ENCODE measurements at places on chromosomes 6 and 20.

DNA sequence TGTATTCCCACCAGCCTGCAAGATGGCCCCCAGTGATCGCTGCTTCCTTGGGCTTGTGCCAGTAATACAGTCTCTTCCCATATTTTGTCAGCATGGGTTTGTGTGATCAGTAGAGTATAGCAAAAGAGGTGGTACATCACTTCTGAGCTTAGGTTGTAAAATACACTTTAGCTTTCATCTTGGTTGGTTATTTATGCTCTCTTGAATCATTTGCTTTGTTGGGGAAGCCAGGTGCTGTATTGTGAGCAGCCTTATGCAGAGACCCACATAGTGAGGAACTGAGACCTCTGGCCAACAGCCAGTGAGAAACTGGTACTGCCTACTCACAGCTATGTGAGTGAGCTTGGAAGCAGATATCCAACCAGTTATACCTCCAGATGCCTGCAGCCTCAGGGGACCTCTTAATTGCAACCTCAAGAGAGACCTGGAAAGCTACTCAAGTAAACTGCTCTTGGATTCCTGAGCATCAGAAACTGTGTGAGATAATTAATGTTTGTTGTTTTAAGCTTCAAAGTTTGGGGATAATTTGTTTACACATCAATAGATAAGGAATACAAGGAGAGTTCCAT, 229.3 kb downstream of the FARS2 start:
- no peak for DNase-seq

GRCh38 chr6:134738211-134738885, 211.6 kb downstream of the ALDH8A1 start:
- no peak for DNase-seq

- DNase-seq, result no peak
Observed at GRCh38 chr20:34365765-34366213, 2.7 kb downstream of the ITCH start.

- DNase-seq, result no peak
Observed at GRCh38 chr6:166394036-166394892, 11.5 kb upstream of the MPC1 start.

- DNase-seq, result no peak
Observed at GRCh38 chr6:116106146-116106545, 5.5 kb downstream of the NT5DC1 start.

- DNase-seq, result no peak
Observed at GRCh38 chr20:14197097-14197496, 140.3 kb downstream of the FLRT3 start.

GRCh38 chr6:6332811-6333244, 12.4 kb upstream of the F13A1 start:
- DNase-seq, result no peak

- no peak for DNase-seq
Observed at GRCh38 chr6:129140526-129140925, 257.6 kb downstream of the LAMA2 start.

DNA sequence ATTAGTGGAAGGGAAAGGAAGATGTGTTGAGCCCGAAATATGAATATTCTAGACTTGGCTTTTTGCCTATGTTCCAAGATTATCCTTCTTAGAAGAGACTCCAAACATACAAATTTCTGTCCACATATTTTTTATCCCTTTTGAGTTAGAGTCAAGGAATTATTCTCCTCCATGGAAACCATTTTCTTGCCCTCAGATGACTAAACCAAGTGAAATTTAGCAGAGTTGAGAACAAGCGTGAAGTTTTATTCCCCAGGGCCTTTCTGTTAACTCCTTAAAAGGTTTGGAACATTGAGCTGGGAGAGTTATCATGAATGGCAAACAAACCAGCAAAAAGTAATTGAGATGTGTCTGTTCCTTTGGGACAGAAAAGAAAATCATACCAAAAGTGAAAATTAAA, 286.1 kb upstream of the PLCB4 start:
- no peak for DNase-seq

- DNase-seq, result no peak
Observed at GRCh38 chr6:106025655-106026054, 60.5 kb upstream of the PRDM1 start.

GRCh38 chr20:40563296-40563950, 125.6 kb downstream of the MAFB start:
- DNase-seq, result peak; percentile 6

GRCh38 chr6:112389361-112389760, 42.2 kb downstream of the RFPL4B start:
- DNase-seq, result no peak

DNA sequence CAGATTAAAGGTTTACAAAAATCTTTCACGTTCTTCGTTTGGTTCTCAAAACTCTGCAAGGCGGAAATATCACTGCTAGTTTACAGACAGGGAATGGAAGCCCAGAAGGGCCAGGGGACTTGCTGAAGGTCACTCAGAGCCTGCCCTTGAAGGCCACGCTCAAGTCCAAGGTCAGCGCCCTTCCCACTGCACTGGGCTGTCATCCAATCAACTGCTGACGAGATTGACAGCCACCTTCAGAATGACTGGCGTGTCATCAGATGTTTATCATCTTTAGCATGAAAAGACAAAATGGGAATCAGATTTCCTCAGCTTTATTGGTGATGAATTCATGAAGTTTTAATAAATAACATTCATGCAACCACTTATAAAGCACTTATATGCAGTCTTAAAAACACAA, 16.5 kb downstream of the RNASET2 start:
- no peak for DNase-seq

- DNase-seq, result no peak
Observed at GRCh38 chr20:18377896-18378481, 88.8 kb downstream of the DZANK1 start.

Measured in esophagus squamous epithelium (tissue), 5 donors.